ENCODE measurements at places on chromosomes 4 and X.

GRCh38 chr4:181536811-181537434 lies 706.3 kb upstream of the TENM3 start:
- no peak for DNase-seq

DNA sequence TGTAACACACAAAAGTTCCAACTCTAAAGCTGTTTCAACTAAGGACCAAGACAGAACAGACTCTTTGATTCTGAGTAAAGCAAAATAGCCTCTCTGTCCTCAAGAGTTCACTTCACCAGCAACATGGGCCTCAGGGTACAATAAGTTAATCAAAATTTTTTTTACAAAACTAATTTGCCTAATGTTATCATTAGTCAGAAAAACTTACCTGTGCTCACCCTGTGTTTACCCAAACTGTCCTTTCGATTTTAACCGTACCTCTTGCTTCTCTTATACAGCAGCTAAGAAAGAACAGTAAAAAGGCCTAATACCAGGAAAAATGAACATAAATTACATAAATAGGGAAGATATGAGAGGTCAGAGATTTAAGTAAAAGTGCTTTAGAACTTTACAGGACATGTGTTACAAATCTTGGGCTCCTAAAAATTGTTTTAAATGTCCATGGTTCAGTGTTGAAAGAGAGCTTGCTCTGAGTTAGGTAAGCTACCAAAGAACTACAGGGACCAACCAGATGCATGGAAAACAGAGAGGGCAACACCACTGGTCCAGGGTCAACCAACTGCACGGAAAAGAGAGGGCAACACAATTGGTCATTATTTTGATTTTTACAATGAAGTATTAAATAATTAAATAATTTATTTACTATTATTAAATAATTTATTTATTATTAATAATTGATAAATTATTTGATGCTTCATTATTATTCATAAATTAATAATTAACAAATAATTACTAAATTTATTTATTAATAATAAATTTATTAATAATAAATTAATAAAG lies 73.1 kb downstream of the FAT1 start:
- no peak for DNase-seq

GRCh38 chrX:153927672-153927921 lies 1.5 kb upstream of the ARHGAP4 start:
- no peak for DNase-seq

GRCh38 chrX:119686087-119686691 lies 6.8 kb downstream of the SEPTIN6 start:
- DNase-seq, result no peak

- DNase-seq, result no peak
Observed at GRCh38 chrX:23134136-23134535, 134.4 kb downstream of the DDX53 start.

GRCh38 chr4:40258627-40259026 lies 61.8 kb downstream of the RHOH start:
- no peak for DNase-seq

GRCh38 chrX:149120459-149120858 lies 384.6 kb downstream of the IDS start:
- DNase-seq, result no peak

- DNase-seq, result no peak
Observed at GRCh38 chr4:182250446-182250845, 7.2 kb downstream of the TENM3 start.

GRCh38 chr4:8228319-8229250 lies 29.5 kb downstream of the SH3TC1 start:
- peak; percentile 23 for DNase-seq

GRCh38 chrX:139831017-139831416 lies 101.8 kb downstream of the ATP11C start:
- no peak for DNase-seq

- no peak for DNase-seq
Observed at GRCh38 chr4:165085946-165086345, 26.7 kb downstream of the TMEM192 start.

GRCh38 chr4:184110452-184111224 lies 107.0 kb downstream of the ENPP6 start:
- no peak for DNase-seq

DNA sequence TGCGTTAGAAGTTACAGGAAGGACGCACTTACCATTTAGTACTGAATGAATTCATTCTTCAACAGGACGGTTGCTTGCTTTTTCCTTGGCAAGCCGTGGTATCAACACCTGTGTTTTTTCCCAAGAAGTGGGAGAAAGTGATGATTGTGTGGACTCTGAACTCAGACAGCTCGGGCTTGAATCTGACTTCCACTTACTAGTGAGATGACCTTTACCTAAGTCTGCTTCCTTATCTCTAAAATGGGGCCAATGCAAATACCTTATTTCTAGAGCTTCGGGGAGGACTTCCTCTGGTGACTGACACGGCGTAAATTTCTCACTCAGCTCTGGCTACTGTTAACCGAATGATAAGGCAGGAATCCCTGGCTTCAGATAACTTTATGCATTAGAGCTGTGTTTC lies 146.8 kb upstream of the RBPJ start:
- no peak for DNase-seq

DNA sequence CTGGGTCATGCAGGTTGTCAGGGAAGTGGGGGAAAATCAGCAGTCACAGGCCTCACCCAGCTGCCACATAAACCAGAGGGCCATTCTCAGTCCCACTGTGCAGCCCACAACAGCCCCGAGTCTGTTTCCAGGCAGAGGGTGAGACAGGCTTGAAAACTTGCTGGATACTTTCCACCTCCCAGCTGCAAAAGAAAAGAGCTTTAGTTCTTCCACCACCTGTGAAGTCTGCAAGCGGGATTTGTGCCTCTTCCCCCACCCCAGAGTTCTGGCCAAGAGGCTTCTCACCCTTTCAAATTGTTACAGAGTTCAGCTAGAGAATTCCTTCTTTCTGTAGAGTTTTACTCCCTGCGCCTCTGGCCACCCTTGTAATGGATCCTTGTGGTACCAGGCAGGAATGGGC lies 115.5 kb upstream of the ZDHHC15 start:
- no peak for DNase-seq

DNA sequence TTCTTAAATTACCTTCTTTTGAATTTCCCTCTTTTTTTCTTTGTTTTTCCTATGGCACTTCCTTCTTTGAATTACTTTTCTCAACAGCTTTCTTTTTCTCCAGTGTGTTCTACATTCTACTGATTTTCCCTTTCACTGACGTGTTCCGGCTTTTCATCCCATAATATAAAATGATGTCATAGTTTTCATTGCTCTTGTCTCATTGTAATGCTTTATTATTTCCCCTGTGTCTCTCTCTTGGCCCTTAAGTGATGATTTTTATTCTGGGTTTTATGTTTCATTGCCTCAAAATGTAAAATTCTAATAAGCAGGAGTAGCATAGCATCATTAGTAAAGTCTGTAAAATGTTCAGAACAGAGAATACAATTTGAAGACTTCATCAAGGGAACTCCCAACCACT lies 299.3 kb downstream of the KCTD8 start:
- no peak for DNase-seq
